Keratinocyte (primary cell): ENCODE measurements at places on chromosomes 6 and 20.

DNA sequence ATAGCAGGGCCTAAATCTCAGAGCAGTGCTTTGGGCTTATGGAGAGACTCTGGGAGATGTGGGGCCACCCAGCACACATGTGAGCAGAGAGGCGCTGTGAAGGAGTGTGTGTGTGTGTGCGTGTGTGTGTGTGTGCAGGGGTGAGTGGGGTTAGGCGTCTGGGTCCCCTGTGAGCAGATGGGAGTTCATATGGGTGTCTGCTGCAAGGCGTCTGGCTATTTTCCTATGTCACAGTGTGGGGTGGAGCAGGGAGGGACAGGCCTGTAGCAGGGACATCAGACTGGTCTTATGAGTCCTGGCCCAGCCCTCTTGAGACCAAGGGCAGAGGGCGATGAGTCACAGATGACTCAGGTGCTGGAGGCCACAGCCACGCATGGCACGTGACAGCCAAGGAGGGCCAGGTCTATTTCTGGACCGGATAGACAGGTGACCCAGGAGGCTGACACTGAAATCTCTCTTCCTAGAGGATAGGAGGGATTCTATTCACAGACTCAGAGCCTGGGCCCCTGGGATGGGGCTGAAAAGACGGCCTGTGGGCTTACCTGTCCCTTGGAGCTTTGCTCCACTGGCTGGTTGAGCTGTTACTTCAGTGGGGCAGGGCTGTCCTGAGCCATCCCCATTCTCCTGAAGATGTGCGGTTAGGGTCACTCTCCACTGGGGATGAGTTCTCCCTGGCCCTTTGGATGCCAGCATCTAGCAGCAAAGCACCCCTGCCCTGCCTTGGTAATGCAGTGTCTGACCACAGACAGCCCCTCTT is 28.9 kb downstream of the VEGFA start:
- no peak overlapping the region for H3K27ac ChIP-seq
- DNase-seq, result no peak
- no peaks in the 10 kb centered on the region for H3K36me3 ChIP-seq
- H3K27me3 ChIP-seq, result peaks cover 6% of the 10 kb centered on the region

DNA sequence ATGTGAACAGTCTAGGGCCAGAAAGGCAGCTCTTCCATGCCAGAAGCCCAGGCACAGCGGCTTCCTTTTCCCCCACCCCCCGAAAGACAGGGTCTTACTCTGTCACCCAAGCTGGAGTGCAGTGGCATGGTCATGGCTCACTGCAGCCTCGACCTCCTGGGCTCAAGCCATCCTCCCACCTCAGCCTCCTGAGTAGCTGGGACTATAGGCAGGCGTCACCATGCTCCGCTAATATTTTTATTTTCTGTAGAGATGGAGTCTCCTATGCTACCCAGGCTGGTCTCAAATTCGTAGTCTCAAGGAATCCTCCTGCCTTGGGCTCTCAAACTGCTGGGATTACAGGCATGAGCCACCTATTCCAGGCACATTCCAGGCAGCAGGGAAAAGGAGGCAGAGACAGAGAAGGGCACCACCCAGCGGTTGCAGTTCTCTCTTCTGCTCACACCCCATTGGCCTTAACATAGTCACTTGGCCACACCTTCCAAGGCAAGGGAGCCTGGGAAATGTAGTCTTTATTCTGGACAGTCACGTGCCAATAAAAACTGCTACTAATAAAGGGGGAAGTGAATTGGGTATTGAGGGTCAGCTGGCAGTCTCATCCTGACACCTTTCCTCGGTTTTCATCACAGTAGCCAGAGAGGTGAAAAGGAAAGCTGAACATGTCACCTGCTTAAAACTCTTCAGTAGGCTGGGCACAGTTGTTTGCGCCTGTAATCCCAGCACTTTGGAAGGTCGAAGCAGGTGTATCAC is 205.9 kb downstream of the ZMYND8 start:
- H3K4me3 ChIP-seq, result no peak overlapping the region
- no peaks in the 10 kb centered on the region for H3K27me3 ChIP-seq
- no peaks in the 10 kb centered on the region for H3K36me3 ChIP-seq
- H3K27ac ChIP-seq, result no peak overlapping the region
- H3K4me1 ChIP-seq, result no peaks in the 10 kb centered on the region
- no peak for DNase-seq

- H3K27ac ChIP-seq, result no peak overlapping the region
- H3K27me3 ChIP-seq, result no peaks in the 10 kb centered on the region
- H3K36me3 ChIP-seq, result no peaks in the 10 kb centered on the region
- no peak overlapping the region for H3K4me3 ChIP-seq
- H3K4me1 ChIP-seq, result no peaks in the 10 kb centered on the region
Measured at GRCh38 chr6:22263748-22264147, 33.1 kb downstream of the PRL start.

DNA sequence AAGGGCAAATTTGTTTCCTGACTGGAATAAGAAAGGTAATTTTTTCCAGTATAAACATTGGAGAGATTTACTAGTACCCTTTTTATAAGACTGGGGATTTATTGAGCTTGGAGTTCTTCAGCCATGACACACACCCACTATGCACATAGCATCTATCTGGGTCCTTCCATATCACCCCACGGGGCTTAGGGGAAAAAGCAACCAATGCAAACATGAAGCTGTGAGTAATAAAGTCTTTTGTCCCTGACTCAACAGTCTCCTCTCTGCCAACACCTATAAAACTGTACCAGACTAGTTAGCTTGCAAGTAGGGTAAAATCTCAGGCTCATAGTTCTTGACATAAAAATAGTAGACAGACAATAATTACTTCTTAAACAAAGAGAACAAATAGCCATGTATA is 23.4 kb downstream of the COL21A1 start:
- no peak overlapping the region for H3K27ac ChIP-seq
- H3K36me3 ChIP-seq, result no peaks in the 10 kb centered on the region
- H3K4me3 ChIP-seq, result no peak overlapping the region

DNA sequence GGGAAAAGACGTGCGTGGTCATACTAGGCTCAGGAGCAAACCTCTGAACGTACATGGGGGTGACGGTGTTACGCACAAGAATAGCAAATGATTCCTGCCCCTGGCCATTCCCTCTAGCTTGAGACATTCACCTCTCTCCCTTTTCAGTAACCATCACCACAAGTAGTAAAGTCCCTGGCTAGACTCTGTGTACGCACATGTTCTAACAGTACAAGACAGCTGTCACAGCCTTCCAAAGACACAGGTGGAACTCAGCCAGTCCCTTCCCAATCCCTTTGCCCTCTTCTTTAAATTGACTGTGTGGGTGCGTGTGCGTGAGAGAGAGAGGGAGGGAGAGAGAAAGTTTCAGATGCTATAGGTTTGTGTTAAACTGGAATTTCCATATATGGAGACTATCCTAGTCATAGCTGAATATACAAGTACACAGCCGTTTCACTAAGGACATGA is 67.3 kb downstream of the LY86 start:
- H3K27ac ChIP-seq, result no peak overlapping the region
- H3K4me1 ChIP-seq, result no peaks in the 10 kb centered on the region
- H3K27me3 ChIP-seq, result no peaks in the 10 kb centered on the region

- DNase-seq, result no peak
- no peaks in the 10 kb centered on the region for H3K27me3 ChIP-seq
- no peak overlapping the region for H3K27ac ChIP-seq
- H3K36me3 ChIP-seq, result no peaks in the 10 kb centered on the region
Measured at GRCh38 chr6:56040889-56041301, 165.5 kb upstream of the BMP5 start.

- no peak overlapping the region for H3K27ac ChIP-seq
- H3K4me3 ChIP-seq, result no peak overlapping the region
- no peaks in the 10 kb centered on the region for H3K27me3 ChIP-seq
- no peaks in the 10 kb centered on the region for H3K36me3 ChIP-seq
- no peaks in the 10 kb centered on the region for H3K4me1 ChIP-seq
- DNase-seq, result no peak
Measured at GRCh38 chr20:46936415-46937156, 41.9 kb downstream of the EYA2 start.
